ENCODE measurements at places on chromosomes 7 and 10. TPM values are rescaled to one million over a fixed set of nuclear protein-coding genes. Genes with fewer than 3 reads are reported as not detected.

GRCh38 chr10:27252267-27253000, 11.8 kb upstream of the ACBD5 start:
- peak overlapping the region; percentile 79 for H3K27ac ChIP-seq
- no peaks in the 10 kb centered on the region for H3K4me1 ChIP-seq
- DNase-seq, result peak; percentile 66
- H3K27me3 ChIP-seq, result no peaks in the 10 kb centered on the region
- H3K4me3 ChIP-seq, result peak overlapping the region; percentile 51

- H3K27ac ChIP-seq, result no peak overlapping the region
- no peaks in the 10 kb centered on the region for H3K27me3 ChIP-seq
- H3K4me3 ChIP-seq, result no peak overlapping the region
- DNase-seq, result no peak
Observed at GRCh38 chr7:51134013-51134441, 182.6 kb downstream of the COBL start.

GRCh38 chr10:43064331-43065075, 12.4 kb upstream of the RET start:
- DNase-seq, result no peak
- H3K27ac ChIP-seq, result no peak overlapping the region
- H3K27me3 ChIP-seq, result no peaks in the 10 kb centered on the region

- DNase-seq, result no peak
- H3K4me3 ChIP-seq, result no peak overlapping the region
- H3K27me3 ChIP-seq, result no peaks in the 10 kb centered on the region
- no peak overlapping the region for H3K27ac ChIP-seq
- no peaks in the 10 kb centered on the region for H3K36me3 ChIP-seq
Observed at GRCh38 chr10:132521466-132522102, 16.0 kb upstream of the INPP5A start.

DNA sequence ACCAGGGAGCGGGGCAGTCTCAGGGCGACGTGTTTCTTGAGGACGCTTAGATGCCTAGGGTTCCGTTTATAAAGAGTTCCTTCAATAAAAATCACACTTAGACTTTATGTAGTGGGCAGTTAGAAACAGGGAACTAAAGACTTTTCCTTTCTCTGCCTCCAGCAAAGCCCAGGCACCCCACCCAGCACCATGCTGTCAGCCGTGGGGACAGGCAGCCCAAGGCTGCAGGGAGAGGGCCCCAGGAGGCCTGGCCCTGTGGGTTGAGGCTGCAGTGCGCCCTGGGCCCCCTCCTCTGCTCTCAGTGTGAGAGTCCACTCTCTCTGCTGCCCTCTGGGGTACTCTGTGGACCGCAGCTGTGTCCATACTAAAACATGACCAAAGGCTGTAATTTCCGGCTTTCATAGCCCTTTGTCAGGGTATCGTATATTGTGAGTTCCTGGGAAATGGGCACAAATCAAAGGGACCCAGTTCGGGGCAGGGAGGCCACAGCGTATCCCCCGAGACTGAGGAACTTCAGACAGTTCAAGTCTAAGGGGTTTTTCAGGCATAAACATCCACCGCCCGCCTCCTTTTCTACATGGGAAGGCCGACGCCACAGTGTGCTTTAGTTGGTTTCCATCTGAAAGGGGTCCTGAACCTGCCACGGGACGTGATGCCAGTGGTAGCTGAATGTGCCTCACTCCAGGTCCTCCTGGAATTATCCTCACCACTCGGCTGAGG, 59.7 kb downstream of the DNAJB6 start:
- no peaks in the 10 kb centered on the region for H3K4me1 ChIP-seq
- no peaks in the 10 kb centered on the region for H3K27me3 ChIP-seq
- peaks cover 27% of the 10 kb centered on the region for H3K36me3 ChIP-seq
- H3K27ac ChIP-seq, result no peak overlapping the region

GRCh38 chr10:75426880-75427279, 4.5 kb upstream of the LRMDA start:
- peaks cover 2% of the 10 kb centered on the region for H3K27me3 ChIP-seq
- H3K27ac ChIP-seq, result no peak overlapping the region
- no peaks in the 10 kb centered on the region for H3K36me3 ChIP-seq
- no peak for DNase-seq
- no peak overlapping the region for H3K4me3 ChIP-seq

GRCh38 chr7:98930464-98930863, 52.1 kb downstream of the TRRAP start:
- no peak overlapping the region for H3K27ac ChIP-seq
- DNase-seq, result no peak
- no peak overlapping the region for H3K4me3 ChIP-seq
- H3K27me3 ChIP-seq, result no peaks in the 10 kb centered on the region

- H3K4me1 ChIP-seq, result no peaks in the 10 kb centered on the region
- H3K27ac ChIP-seq, result no peak overlapping the region
- no peak overlapping the region for H3K4me3 ChIP-seq
- no peaks in the 10 kb centered on the region for H3K27me3 ChIP-seq
Observed at GRCh38 chr10:21751341-21752310, 217.6 kb downstream of the MLLT10 start.

DNA sequence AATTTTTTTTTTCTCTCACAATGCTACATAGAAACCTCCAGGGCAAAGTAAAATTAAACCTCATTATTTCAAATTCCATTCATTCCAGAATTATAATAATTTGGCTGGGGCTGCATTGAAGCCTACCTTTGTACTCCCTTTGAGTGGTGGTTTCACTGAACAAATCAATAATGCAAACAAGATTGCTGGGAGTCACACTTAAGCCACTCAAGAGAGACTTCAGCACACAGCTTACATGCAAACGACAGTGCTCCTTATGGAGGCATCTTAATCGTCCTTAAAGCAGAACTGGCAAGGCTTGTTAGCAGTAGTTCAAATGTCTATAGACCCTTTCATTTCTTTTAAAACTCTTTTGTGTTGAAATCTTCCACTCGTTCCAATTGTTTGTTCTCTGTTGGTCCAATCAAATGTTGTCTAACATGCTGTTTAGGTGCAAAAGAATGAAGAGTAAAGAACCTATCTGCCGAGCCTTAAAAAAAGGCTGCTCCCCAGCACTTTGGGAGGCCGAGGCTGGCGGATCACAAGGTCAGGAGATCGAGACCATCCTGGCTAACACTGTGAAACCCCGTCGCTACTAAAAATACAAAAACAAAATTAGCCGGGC, 294.9 kb downstream of the FGFR2 start:
- H3K27me3 ChIP-seq, result no peaks in the 10 kb centered on the region
- DNase-seq, result no peak
- no peak overlapping the region for H3K27ac ChIP-seq
- H3K4me1 ChIP-seq, result no peaks in the 10 kb centered on the region
- no peaks in the 10 kb centered on the region for H3K36me3 ChIP-seq

The VSIR gene
- 300 TPM for polyA plus RNA-seq

The CALHM3 gene
- not detected for polyA plus RNA-seq

The TSPAN15 gene
- polyA plus RNA-seq, result 3.5 TPM
